ENCODE measurements at places on chromosomes 6 and 20.

DNA sequence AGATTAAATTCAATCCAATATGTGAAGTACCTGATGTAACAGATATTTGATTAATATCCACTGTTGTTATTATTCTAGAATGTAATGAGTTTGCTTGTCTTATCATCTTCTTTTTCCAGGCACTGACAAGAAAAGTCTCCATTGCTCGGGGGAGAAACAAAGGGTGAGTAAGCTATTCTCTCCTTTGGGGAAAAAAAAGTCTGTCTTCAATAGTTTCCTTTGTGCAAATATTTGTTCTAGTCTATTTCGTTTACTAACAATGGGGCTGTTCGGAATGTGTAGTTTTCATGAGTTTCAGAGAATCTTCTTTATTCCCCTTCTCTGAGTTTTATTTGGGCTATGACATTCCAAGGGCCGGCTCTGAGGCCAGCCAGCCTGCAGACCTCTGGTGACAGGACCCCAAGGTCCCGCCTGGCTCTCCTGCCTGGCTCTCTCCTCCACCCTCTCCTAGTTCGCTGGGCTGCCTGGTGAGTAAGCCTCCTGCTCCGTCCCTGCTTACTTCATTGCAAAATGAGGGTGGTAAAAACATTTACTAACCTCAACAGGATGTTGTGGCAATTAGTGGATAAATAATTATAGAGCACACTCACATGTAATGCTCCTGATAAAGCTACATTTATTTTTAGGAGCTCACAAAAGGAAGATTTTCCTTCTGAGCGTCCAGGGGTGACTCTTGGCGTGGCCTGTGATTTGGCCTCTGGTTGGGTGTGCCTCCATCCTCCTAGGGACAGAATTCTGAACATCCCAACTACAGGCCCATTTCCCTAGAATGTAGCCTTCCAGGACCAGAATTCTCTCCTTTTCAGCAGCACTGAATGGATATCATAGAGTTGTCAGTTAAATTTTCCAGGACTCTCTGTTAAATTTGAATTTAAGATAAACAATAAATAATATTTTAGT lies 43.1 kb upstream of the SNX9 start:
- no peak for DNase-seq

DNA sequence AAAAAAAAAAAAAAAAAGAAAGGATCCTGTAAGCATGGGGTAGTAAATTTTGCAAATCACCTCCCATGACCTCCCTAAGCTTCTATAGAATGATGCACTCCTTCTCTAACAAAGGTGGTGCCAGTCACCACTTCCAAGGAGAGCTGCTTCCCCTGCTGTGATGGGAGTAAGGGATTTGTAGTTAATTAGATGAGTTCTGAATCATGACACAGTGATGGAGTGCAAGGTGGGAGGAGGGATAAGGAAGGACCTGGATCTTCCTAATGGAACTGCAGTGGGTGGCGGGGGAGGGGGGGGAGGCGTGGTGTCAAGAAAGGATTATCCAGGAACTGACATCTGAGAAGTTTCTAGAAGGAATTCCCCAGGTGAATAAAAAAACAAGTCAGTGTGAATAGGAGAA lies 47.8 kb downstream of the NRN1 start:
- DNase-seq = no peak

DNA sequence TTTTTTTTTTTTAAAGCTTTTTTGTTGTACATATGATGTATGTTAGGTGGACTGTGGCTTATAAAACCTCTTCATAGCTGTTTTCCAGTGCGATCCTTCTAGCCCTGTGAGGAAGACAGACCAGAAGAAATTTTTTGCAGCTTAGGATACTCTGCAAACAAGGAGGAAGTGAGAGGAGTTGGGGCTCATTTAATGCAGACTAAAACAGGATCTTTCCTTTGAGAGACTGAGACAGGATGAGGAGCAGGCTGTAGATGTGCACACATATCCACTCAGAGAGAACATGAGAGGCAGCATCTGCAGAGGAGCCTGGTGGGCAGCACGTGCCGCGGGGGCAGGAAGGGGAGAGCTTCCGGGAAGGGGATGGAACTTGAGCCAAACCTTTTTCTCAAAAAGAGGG lies 45.7 kb downstream of the PPARD start:
- no peak for DNase-seq

DNA sequence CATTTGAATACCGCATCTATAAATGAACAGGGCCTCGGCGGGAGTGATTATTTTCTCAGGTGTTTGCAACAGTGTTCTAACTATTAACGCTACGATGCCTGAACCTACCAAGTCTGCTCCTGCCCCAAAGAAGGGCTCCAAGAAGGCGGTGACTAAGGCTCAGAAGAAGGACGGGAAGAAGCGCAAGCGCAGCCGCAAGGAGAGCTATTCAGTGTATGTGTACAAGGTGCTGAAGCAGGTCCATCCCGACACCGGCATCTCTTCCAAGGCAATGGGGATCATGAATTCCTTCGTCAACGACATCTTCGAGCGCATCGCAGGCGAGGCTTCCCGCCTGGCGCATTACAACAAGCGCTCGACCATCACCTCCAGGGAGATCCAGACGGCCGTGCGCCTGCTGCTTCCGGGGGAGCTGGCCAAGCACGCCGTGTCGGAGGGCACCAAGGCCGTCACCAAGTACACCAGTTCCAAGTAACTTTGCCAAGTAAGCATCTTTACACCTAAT lies 70.9 kb downstream of the HFE start:
- DNase-seq = no peak

- no peak for DNase-seq
Observed at GRCh38 chr6:155782739-155783459, 327.3 kb upstream of the NOX3 start.

GRCh38 chr6:101595276-101595675 lies 201.8 kb downstream of the GRIK2 start:
- DNase-seq = no peak

DNA sequence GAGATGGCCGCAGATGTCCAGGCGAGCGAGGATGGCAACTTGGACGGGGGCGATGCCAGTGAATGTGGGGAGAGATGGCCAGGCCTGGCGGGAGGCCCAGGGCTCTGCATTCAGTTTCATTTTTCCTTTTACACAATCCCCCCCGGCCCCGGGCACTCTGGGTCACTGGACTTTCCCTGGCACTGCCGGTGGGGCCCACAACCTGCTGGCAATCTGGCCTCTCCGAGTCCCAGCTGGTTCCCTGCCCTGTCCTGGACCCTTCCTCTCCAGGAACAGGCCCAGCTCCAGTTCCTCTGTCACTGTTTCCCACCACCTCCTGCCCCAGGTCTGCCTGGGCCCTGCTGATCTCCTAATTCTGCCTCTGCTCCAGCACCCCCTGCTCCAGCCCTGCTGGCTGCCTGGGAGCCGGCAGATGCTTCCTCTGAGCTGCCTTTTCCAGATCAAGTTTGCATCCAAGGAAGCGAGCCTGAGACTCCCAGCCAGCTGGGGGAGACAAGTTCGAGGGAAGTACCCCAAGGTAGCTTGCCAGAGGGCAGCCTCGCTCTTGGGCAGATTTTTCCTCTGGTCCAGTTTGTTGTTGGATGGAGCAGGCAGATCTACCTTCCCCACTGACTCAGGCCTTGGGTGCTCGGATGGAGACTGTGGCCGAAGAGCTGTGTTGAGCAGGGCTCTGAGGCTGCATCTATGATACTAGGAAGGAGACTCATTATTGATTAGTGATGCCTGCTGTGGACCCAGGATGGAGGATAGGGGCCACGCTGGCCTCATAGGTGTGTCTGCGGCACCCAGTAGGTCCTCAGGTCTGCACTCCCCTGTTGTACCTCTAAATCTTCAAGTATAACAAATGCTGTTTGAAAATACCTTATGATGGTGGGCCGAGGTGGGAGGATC lies 83.2 kb downstream of the CEBPB start:
- no peak for DNase-seq

GRCh38 chr6:69232008-69232407 lies 564.8 kb downstream of the LMBRD1 start:
- peak; percentile 0 for DNase-seq

DNA sequence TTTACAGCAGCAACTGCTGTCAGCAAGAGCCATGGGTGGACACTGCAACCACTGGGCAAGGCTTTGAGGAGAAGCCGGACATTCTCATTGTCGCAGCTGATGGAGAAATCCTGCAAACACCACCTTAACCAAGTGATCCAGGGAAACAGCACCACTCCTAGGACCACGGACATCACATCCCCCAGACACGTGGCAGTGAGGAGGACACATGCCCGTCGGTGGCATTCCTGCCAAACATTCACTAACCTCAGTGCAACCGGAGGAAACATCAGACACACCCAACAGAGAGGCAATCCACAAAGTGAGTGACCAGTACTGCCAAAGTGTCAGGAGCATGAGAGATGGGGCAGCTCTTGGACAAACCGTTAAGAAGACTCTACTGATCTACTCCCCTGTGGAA lies 16.6 kb upstream of the IRF4 start:
- no peak for DNase-seq

GRCh38 chr20:51001430-51002265 lies 21.3 kb downstream of the KCNG1 start:
- DNase-seq = no peak

DNA sequence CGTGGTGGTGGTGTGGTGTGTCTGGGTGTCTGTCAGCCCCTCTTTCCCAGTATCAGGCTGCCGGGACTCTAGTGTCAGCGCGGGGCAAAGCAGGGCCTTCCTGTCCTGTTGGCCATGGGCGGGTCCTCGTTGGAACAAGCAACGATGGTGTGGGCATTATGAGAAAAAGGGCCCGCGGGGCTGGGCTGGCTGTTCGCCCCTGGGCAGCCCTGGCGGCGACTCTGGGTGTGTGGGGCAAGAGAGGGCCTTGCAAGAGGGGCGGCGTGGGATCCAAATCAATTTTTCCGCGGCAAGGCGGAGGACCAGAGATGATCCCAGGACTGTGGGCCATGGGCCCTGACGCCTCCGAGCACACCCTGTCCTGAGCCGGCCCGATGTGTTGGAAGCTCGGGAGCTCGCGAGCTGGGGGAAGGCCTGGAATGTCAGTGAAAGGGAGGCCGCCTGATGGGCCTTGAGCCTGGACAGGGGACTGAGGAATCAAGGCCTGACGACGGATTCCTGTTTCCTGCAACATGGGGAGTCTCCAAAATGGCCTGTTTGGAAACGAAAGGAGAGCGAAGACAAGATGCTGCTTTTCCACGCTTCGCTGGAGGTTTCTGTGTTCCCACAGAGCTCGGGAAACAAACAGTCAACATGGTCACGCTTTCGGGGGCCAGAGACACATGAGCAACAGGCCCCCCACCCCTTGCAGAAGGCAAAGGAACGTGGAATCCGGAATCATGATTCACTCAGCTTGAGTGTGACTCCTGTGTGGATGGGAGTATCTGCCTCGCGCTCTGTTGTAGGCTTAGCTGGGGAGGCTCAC lies 364.7 kb upstream of the DEFB115 start:
- no peak for DNase-seq

DNA sequence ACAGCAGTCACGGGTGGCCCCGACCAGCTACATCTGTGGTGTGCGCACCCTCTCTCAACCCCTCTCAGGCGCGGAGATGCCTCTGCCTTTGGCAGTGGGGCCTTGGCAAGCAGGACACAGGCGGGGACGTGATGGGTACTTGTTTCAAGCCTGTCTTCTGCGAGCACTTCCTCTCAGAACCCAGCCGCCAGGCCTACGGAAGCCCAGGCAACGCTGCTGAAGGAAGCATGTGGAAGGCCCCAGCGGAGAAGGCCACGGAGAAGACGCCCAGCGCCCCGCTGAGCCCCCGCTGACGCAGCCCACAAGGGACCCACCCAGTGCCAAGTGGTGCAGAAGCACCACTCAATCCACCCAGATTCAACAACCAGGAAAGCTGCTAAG lies 13.0 kb downstream of the SERPINB6 start:
- DNase-seq = no peak

- no peak for DNase-seq
Observed at GRCh38 chr20:33372993-33373441, 28.3 kb downstream of the CDK5RAP1 start.

GRCh38 chr20:47181056-47181862 lies 175.2 kb downstream of the ZMYND8 start:
- peak; percentile 54 for DNase-seq

GRCh38 chr6:152636021-152636608 lies 1.0 kb downstream of the SYNE1 start:
- no peak for DNase-seq

GRCh38 chr6:120447605-120448004 lies 886.7 kb downstream of the TBC1D32 start:
- DNase-seq = peak; percentile 25
